ENCODE measurements at places on chromosomes 7 and 10.

DNA sequence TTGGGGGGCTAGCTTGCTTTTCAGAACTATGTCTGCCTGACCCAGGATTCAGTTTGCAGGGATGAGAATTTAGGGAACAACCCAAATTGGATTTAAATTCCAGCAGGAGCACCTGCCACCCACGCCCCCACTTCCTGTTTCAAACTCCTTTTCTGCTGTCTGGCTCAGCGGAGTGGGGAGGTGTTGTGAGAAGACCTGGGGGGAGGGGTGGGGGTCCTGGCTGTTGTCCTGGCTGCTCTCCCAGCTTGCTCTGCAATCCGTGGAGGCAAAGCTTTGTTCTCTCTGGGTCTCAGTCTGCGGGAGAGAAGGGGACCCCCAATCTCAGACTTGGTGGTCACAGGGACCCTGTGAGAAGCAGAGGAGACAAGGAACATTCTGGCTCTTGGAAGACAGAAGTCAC lies 799 bp downstream of the KCNK18 start:
- DNase-seq, result no peak

DNA sequence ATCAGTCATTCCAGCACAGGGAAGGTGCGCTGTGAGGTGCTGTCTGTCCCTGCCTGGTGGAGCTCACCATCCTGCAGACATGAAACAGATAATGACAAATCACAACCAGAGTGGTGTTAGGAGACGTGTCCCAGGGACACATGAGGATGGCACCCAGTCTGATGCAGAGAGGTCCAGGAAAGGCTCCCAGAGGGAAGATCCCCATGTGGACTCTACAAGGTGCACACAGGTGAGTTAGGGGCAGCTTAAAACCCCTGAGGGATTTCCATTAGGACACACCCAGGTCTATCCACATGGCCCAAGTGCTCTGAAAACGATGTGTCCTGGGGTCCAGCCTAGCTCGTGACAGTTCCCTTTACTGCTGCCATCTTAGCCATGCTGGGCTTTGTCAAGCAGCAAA lies 91.4 kb downstream of the ADARB2 start:
- no peak for DNase-seq

DNA sequence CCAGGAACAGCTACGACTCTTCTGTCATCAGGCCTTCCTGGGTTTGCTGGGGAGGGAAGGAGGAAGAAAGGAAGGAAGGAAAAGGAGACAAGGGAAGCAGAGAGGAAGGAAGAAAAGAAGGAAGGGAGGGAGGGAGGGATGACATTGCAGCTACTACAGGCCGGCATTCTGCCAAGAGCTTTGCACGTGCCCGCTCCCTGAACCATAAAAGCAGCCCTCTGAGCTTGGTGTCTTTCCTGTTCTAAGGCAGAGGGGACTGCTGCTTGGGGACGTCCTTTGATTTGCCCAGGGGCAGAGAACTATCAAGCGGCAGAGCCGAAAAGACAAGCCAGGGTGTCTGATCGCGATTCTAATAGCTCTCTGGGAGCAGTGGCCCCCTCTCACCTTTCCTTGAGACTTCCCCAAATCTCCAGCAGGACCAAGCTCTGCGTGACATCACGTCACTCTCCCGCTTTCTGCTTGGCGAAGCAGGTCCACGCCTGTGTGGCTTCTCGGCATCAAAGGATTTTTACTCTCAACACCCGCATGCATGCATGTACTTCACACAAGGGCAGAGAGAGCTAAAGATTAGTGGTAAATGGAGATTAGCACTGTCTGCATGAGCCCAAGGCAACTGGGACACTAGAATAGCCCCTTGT lies 167.8 kb upstream of the AUTS2 start:
- no peak for DNase-seq

DNA sequence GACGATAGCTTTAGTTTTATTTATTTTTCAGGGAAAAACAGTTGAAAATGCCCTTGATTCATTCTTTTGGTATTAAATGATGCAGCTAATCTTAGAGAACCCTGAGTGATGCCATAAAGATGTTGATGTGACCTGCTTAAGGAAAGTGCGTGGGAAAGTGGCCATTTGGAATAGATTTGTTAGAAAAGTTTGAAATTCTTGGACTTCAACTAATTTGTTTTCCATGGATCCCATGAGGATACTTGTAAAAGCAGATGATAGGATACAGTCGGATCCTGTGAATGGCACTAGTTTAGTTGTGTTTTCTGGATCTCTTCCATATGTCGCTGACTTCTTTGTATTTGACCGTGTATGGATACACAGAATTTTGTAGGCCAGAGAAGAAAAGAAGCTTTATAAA lies 69.0 kb downstream of the SEPTIN7 start:
- DNase-seq, result peak; percentile 46

DNA sequence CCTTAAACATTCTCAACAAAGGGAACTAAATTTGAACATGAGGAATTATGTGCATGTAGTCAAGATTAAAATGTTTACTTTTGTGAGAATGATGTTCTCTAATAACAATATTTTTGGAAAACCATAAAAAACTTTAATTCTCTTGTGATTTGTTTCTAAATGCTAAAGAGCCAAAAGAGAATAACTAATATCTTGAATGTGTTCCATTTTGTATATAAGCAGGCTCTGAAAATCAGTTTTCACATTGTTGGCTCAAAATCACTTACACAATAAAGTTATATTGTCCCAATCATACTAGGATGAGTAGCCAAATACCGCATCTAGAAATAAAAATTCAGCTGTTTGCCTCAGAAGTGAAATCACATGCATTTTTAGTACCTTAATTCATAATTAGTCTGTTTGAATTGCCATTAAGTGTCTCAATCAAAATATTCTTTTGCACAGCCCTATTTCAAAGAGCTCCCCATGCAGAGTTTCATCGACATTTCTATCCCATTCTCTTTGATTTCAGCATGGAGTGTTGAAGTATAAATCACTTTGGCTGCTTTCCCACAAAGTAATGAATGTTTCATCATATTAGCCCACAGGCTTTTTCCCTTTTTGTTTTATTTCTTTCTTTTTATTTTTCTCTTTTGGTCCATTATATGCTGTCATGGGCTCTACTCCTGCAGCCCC lies 420.3 kb upstream of the POM121L12 start:
- no peak for DNase-seq

- DNase-seq, result no peak
Measured at GRCh38 chr10:75959912-75960311, 528.5 kb downstream of the LRMDA start.

DNA sequence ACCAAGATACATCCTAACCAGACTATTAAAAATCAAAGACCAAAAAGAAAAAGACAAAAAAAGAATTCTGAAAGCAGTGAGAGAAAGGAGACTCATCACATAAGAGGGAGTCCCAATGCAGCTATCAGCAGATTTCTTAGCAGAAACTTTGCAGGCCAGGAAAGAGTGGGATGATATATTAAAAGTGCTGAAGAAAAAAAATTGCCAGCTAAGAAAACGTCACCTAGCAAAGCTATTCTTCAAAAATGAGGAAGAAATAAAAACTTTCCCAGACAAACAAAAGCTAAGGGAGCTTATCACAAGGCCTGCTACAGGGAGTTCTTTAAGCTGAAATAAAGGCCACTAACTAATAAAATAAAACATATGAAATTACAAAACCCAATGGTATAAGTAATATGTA lies 40.5 kb upstream of the CDK6 start:
- no peak for DNase-seq

- DNase-seq, result no peak
Measured at GRCh38 chr10:35882422-35883150, 240.5 kb upstream of the FZD8 start.

DNA sequence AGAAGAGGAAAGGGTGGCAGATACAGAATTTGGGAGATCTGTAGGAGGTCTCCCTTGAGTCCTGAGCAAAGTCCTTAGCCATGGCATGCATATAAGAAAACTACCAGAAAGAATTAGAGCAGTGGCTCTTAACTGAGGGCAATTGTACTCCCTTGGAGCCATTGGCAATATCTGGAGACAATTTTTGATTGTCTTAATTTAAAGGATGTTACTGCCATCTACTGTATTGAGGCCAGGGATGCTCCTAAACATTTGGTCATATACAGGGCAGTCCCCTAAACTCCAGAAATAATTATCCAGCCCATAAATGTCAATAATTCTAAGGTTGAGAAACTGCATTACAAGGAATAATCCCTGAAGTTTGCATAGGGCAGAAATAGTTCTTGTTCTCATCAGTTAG lies 136.4 kb upstream of the ODAD2 start:
- peak; percentile 44 for DNase-seq

- no peak for DNase-seq
Measured at GRCh38 chr7:72446591-72447462, 34.7 kb upstream of the CALN1 start.

- DNase-seq, result no peak
Measured at GRCh38 chr7:18706670-18707069, 211.1 kb downstream of the HDAC9 start.

- DNase-seq, result peak; percentile 80
Measured at GRCh38 chr10:77609781-77610272, 27.8 kb downstream of the KCNMA1 start.

DNA sequence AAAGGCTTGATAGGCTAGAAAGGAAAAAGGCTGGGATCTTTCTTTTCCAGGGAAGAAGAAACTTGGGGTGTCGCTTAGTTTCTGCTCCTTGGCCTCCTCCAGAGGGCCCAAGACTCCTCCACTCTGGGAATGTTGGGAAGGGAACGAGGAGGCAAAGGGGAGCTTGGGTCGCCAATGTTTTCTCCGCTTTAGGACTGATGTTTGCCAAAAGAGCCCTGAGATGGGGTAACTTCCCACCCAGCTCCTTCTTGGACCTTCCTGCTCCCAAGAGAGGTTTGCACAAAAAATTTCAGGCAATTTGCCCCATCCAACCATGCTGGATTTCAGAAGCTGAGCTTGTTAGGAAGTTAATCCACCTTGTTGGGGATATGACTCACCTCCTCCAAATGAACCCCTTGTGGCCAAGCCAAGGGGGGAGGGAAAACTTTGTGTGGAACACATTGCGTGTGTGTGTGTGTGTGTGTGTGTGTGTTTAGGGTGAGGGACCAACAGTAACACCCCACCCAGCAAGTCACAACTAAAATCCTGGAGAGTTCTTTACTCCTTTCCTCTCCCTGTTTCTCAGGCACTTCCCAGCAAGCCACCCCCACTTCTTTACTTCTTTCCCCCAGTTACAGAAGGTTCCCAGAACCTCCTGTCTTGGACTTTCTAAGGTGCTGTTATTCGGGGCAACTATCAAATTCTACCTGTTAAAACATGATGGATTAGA lies 8.7 kb upstream of the HOXA2 start:
- DNase-seq, result no peak

DNA sequence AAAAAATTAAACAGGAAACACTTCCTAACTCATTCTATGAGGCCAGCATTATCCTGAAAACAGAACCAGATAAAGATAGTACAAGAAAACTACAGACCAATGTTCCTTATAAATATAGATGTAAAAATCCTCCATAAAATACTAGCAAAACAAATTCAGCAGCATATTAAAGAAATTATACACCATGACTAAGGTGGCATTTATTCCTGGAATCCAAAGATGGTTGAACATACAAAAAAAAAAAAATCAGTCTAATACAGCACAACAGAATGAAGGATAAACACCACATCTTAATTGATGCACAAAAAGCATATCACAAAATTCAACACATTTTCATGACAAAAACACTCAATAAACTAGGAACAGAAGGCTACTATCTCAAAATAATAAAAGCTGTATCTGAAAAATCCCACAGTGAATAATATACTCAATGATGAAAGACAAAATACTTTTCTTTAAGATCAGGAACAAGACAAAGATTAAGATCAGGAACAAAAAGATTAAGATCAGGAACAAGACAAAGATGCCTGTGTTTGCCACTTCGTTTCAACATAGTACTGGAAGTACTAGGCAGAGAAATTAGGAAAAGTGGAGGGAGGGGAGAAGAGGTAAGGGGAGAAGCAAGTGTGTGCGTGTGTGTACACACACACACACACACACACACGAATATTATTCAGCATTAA lies 95.6 kb downstream of the SNX13 start:
- DNase-seq, result peak; percentile 22

GRCh38 chr7:1966631-1967200 lies 266.0 kb downstream of the MAD1L1 start:
- DNase-seq, result no peak

DNA sequence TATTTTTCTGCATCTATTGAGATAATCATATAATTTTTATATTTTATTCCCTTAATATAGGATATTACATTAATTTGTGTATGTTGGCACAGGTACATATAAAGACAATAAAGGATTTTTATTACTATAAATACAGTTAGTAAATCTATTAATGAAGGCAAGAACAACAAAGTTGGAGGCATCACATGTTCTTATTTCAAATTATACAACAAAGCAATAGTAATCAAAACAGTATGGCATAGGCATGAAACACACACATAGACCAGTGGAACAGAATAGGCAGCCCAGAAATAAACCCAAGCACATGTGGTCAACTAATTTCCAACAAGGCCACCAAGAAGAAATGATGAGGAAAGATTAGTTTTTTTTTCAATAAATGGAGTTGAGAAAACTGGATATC lies 11.2 kb downstream of the TFPI2 start:
- DNase-seq, result no peak

DNA sequence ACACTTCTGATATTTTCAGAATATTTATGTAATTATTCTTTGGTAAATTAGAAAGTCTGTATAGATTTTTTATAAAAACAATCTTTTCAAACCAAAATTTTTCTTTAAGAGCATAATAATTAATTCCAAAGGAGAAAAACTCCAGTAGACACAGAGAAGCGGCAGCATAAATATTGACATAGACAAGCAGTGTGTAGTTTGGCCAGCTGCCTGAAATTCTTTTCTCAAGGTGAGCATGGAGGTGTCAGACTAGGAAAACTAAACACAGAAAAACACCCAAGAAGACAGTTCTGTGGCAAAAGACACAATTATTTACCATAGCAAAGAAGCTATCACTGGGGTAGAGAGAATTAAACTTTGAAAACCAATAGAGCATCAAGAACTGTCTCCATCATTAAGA lies 82.4 kb downstream of the KLF6 start:
- DNase-seq, result no peak

GRCh38 chr10:114905450-114905849 lies 32.5 kb upstream of the TRUB1 start:
- DNase-seq, result peak; percentile 28

DNA sequence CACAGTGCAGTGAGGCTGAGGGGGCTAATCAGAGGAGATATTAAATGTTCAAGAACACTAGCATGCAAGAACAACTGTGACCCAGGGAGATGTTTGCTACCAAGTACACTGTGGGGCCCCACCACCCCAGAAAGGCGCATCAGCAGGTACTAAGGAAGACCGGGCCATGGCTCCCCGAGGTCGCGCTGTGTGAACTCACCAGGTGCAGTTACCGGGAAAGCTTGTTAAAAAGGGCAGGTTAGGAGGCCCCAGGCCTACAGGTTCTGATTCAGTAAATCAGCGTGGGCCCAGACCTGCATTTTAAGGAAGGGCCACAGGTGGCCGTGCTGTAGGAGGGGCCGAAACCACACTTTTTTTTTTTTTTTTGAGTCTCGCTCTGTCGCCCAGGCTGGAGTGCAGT lies 54.6 kb downstream of the TMEM209 start:
- no peak for DNase-seq

Data from choroid plexus epithelial cell (primary cell).